Kidney glomerular epithelial cell (primary cell): ENCODE measurements at places on chromosomes 5 and 9.

GRCh38 chr9:70504834-70505233 is 90.4 kb upstream of the KLF9 start:
- no peak for DNase-seq

DNA sequence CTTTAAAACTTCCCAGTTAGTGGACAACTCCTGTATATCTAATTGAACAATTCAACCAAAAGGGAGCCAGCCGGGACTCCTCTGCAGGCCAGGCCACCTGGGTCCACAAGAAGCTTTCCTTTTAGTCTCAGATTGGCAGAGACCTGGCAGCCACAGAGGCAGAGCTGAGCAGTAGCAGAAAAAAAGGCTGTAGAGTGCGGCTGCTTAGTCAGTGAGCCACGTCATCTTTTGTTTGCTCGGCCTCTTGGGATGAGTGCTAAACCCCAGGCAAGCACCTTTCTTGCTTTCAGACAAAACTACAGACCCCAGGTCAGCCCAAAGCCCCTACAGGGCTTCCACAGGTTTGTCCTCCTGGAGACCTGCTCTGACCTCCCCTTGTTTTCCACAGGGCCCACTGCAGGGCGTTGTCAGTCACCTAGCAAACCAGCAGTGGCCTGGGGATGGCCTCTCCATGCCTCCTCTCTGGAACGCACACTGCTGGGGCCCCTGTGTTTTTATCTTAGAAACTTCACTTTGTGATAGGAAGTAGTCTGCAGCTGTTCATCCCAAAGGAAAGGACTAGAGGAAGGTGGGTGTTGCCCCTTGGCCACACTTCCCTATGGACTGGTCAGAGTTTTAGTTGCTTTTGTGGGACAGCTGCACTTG is 49.9 kb downstream of the SHB start:
- peak; percentile 75 for DNase-seq

DNA sequence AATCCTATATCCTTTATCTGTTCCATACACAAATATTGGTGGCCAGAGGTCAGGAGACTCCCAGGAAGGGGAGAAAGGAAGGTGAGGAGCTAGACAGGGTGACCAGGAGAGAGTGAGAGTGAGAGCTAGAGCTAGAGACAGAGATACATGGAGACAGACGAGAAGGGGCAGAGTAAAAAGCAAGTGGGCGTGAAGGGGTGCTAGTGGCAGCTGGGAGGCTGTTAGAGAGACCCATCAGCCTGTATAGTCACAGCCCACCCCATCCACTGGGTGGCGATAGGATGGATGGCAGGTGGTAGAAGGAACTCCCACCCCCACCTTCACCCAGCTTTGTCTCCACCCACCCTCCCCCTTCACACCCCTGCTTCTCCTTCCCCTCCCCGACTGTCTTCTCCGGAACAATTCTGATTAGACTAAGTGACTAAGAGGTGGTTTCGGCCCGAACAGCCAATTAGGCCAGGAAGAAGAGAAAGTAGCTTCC is 32.8 kb downstream of the PCDH1 start:
- no peak for DNase-seq

DNA sequence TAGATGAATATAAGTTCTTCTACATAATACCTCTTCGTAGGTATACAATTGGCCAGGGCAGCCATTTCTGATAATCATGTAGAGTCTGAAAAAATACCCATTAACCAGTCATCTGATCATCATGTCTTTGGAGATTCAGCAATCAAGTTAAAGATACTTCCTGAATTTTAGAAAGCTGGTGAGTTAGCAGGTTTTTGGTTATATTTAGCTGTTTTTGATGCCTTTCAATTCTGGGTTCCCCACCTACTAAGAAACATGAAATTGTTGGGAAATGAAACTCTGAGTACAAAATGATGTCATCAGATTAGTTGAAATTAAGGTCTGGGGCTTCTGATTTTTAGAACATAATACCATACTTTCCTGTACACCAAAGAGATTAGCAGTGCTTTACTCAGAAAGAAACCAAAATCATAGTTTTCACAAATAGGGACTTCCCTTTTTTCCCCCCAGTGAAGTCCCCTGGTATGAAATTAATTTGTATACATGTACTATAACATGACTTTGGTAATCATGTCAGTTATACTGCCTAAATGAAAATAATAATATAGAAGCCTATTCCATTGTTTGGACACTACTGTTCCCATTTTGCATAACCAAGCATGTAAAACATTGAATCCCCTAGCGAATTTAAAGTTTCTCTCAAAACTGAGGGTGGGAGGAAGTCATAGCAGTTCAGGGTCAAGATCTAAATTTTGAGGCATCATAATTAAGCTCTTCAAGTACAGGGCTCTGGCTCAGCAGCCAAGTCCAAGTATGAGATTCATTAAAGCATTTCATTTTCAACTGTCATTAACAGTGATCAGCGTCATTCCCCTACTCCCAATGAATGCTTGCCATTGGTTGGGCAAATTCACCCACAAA is 17.9 kb downstream of the PRLR start:
- DNase-seq, result no peak

GRCh38 chr5:168137265-168137664 is 154.2 kb upstream of the WWC1 start:
- no peak for DNase-seq

DNA sequence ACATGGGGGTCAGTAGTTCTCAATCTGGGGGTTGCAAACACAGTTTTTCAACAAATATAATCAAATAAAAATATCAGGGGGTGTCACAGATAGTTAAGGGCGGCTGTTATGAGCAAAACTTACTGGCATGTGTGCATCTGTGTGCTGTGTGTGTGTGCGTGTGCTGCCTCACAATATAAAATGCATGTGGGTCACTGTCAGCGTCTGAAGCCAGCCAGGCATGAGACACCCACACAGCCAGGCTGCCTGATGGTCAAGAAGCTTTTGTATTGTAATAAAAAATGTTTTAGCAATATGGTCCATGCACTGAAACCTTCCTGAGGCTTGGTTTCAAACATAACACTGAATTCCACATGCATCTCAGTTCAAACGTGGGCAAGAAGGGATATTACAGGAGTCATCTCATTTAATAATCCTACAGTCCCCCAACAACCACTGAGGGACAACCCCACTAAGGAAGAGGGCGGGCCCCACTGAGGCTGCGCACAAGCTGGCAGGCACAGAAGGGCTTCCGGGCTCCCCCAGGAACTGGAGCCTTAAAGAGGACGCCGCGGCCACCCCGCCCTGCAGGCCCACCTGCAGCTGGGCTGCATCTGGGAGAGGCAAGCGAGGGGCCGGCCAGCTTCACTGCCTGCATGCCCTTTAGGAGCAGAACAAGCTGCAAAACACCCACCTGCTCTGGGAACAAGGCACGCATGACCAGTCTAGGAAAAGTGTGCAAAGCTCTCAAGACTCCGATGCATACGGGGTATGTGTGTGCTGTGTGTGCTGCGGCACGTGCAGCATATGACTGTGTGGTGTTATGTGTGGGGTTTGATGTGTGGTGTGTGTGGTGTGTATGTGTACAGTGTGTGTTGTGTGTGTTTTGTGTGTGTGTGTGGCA is 14.1 kb downstream of the SEMA4D start:
- no peak for DNase-seq

DNA sequence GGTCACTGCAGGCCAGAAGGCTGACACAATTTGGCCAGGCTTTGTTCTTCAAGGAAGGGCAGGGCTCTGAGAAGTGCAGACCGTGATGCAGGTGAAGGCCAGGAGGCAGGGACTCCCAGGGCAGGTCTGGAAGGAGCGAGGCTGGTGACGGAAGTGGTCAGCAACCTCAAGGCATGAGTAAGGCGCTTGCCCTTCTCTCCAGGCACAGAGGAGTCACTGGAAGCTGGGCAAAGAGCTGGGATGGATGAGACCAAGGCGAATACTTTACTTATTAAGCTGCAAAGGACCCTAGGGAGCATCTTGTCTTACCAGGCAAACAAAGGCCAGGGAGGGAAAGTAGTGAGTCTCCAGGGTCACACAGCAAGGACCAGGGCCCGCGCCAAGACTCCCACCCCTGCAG is 18.6 kb downstream of the IRF1 start:
- DNase-seq, result no peak

DNA sequence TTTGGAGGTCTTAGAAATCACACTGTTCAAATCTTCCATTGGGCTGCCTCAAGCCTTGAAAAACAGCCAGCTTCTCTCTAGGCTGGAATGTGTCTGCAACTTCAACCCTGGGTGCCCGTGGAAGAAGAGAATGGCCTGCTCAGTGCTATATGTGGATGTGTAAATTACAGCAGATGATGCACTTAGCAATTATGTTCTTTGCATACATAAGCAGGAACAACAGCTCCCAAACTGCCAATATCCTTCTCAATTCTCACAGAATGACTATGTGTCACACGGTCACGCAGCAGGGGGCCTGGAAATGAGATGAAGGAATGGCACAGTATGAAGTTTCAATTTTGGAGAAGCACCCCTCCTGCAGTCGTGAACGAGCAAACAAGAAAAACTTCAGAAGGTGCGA is 175.2 kb upstream of the SMARCA2 start:
- DNase-seq, result no peak

- DNase-seq, result no peak
Observed at GRCh38 chr5:73966451-73966850, 340.5 kb downstream of the ARHGEF28 start.

DNA sequence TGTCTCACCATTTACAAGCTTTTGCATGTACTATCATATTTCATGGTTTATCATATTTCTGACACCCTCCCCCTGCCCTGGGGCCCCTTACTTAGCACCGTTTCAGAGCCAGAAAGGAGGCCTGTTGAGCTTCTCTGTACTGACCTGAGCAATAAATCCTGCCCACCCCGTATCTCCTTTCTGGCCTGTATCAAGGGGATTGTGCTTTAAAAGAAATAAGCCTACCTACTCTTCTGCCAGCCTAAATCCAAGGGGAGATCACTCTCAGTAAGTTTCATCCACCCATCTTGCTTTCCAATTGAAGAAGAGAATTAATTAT is 54.0 kb upstream of the FST start:
- no peak for DNase-seq

GRCh38 chr9:31168161-31168560 is 1216.3 kb upstream of the ACO1 start:
- peak; percentile 59 for DNase-seq

GRCh38 chr9:127519301-127520166 is 68.2 kb downstream of the LRSAM1 start:
- DNase-seq, result peak; percentile 97

DNA sequence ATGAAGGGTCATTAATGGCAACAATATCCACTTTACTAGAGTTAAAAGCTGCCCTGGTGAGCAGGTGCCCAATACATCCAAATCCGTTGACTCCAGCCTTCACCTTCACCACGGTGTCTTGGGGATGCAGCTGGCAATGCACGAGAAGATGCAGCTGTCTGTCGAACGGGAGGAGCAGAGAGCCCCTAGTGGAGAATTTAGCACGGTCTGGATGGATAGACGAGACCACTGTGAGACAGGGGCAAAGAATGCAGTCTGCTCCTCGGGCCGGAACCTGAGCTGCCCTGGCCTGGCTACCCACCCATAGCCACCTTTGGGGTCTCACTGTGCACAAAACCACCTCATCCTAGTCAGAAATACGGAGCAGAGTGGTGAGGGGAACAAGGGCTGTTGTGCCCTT is 35.1 kb downstream of the ADRA1B start:
- DNase-seq, result no peak

- peak; percentile 8 for DNase-seq
Observed at GRCh38 chr5:122999947-123000563, 36.5 kb downstream of the PPIC start.

DNA sequence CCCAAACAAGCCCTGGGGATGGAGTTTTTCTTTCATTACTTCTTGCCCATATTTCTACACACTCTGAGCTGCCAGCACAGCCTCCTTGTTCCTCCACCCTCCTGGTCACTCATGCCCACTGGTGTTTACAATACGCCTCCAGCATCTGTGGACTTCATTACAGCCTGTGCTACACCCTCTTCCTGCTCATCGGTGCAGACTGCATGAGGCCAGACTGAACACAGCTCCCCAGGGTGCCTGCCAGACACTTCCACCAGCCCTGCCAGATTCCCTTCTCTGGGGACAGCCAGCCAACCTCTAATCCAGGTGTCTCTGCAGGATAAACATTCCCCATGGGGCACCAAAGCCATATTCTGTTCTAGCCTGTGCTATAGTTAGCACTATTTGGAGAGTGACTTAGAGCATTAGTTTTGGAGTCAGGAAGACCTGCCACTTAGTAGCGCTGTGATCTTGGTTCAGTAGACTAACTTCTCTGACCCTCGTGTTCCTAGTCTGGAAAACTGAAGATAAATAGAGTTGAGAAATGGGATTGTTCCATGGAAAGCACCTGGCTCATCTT is 163.8 kb upstream of the KLF4 start:
- DNase-seq, result no peak

DNA sequence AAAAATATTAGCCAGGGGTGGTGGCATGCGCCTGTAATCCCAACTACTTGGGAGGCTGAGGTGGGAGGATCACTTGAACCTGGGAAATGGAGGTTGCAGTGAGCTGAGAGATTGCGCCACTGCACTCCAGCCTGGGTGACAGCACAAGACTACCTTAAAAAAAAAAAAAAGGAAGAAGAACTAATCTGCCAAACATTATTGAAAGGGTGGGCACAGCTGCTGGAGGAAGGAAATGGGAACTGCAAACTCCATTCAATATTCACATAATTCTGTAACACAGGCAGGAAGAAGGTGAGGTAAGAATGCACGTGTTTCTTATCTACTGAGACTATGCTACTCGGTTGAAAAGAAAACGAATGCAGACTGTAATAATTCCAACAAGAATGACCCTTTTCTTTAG is 121.1 kb upstream of the GNA14 start:
- DNase-seq, result no peak

DNA sequence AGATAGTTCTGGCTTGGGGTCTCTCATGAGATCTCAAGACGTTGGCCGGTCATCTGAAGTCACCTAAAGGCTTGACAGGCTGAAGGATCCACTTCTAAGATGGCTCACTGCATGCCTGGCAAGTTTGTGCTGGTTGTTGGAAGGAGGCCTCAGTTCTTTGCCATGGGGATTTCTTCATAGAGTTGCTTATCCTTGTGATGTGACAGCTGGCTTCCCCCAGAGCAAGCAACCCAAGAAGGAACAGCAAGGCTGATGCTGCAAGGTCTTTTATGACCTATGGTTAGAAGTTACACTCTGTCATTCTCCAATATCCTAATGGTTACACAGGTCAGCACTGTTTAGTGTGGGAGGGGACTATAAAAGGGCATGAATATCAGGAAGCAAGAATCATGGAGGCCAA is 20.7 kb upstream of the GRPEL2 start:
- DNase-seq, result no peak

GRCh38 chr9:9563817-9564216 is 1049.0 kb downstream of the PTPRD start:
- DNase-seq, result no peak

DNA sequence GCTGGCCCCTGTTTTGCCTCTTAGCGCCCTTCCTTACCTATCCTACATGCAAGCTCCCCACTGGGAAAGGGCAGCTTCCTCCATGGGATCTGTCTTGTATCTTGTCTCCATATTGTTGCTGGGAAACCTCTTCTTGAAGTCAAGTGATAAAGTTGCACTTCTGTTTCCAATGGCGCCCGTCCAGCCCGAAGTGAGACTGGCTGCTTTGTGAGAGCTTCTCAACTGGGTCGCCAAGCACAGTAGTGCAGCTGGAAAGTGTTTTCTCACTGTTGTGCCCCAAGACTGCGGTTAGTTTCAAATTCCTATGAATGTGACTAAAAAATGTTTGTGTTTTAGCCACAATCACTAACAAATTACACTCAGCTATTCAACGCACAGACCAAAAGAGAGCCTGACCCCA is 506.6 kb upstream of the MPDZ start:
- no peak for DNase-seq
